ENCODE measurements at places on chromosomes 4 and X.
A peak's percentile ranks its signal among the peaks of the same experiment; 100 is the strongest.

- no peak for DNase-seq
Measured at GRCh38 chr4:162403419-162403818, 239.6 kb upstream of the FSTL5 start.

- no peak for DNase-seq
Measured at GRCh38 chrX:1223242-1223600, 10.8 kb upstream of the CRLF2 start.

DNA sequence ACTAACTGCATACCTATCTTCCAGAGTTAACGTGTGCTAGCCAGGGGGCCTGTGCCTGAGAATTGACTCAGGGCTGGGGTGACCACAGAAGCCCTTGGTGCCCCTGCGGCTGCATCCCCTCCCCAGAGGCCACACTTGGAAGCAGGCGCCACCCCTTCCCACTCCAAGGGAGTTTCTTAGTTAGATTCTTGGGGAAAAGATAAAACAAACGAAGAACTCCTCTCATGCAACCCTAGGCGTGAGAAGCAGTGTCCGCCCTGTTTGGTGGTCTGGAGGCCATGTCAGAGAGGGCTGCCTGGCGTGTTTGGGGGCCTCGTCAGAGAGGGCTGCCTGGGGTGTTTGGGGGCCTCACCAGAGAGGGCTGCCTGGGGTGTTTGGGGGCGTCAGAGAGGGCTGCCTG, 50.3 kb upstream of the HGFAC start:
- DNase-seq, result no peak

GRCh38 chr4:189921058-189921457, 19.6 kb upstream of the FRG1 start:
- no peak for DNase-seq

DNA sequence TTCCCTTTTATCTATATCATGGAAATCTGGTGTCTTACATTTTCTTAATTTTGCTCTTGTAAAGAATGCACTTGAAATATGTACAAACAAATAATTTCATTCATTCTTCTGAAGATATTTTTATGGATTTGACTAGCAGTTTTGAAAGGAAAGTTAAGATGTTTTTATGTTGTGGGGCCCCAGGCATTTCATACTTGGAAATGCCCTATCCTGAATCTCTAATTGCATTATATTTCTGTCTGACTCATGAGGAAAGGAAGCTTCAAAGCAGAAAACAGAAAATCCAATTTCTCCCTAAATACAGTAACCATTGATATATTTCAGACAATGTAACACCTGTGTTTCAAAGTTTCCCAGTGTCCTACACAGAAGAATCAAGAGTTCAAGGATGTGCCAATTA, 73.2 kb upstream of the NPNT start:
- no peak for DNase-seq

GRCh38 chr4:154081391-154081790, 292.5 kb upstream of the SFRP2 start:
- no peak for DNase-seq

GRCh38 chrX:42746606-42747005, 31.4 kb downstream of the PPP1R2C start:
- no peak for DNase-seq

DNA sequence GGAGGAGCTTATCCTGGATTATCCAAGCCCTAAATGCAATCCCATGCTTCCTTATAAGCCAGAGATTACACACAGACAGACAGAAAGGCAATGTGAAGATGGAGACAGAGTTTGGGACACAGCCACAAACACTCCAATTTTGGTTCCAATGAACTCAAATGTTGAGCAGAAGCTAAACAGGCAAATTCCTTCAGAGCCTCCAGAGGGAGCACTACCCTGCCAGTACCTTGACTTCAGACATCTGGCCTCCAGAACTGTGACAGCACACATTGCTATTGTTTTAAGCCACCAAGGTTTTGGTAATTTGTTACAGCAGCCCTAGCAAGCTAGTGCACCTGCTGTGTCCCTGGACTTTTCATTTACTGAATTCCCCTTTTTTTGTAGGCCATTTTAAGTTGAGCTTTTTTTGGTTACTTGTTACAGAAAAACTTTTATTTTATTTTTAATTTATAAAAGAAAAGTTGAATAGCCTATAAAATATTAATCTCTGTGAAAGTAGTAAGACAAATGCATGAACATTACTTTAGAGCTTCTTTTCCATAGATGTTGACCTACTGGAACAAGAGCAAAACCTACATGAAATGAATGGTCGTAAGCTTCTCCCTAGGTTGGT, 33.4 kb upstream of the SRD5A3 start:
- peak; percentile 12 for DNase-seq

DNA sequence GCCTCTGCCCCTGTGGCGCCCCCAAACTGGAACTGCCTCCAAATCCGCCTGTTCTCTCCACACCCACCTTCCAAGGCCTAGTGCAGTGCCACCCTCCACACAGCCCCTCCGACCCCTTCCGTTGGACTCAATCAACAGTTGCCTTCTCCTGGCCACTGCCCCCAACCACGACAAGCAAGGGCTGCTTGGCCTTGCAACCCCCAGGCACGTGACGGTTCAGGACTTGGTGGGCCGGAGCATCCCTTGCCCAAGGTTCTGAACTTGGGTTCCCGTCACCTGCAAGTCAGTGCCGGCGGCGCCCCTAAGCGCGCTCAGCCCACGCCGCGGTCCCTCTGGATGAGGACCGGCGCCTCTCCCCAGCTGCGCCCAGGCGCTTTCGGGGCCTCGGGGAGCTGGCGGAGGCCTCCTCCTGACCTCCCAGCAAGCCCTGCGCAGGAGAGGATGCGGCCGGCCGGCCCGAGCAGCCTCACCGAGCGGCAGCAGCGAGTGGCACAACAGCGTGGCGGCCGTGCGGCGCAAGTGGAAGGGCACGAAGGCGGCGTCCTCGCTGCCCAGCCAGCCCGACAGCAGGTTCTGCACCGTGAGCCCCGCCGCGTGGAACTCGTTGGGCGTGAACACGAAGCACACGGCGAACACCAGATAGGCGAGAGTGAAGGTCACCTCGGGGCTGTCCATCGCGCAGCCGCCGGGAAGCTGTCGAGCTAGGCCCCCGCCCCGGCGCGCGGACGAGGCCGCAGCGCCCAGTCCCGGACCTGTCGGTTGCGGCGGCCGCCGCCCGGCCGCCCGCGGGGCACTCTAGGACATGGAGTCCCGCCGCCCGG, 750 bp downstream of the TMEM129 start:
- peak; percentile 38 for DNase-seq

- peak; percentile 98 for DNase-seq
Measured at GRCh38 chr4:39044364-39044955, 12.3 kb upstream of the TMEM156 start.

GRCh38 chr4:48752246-48752645, 27.8 kb downstream of the FRYL start:
- DNase-seq, result no peak

- peak; percentile 30 for DNase-seq
Measured at GRCh38 chrX:75522565-75523431, at the start of gene ZDHHC15. Gene ZDHHC15, minus strand, starts transcription at chrX:75523037. Its CDS starts 13 bp downstream, at chrX:75523024.
